ENCODE measurements at places on chromosomes 3 and 15.

- DNase-seq = no peak
Observed at GRCh38 chr15:31483053-31483985, 156.7 kb downstream of the KLF13 start.

GRCh38 chr3:123511726-123512125 lies 62.8 kb upstream of the ADCY5 start:
- DNase-seq = no peak

DNA sequence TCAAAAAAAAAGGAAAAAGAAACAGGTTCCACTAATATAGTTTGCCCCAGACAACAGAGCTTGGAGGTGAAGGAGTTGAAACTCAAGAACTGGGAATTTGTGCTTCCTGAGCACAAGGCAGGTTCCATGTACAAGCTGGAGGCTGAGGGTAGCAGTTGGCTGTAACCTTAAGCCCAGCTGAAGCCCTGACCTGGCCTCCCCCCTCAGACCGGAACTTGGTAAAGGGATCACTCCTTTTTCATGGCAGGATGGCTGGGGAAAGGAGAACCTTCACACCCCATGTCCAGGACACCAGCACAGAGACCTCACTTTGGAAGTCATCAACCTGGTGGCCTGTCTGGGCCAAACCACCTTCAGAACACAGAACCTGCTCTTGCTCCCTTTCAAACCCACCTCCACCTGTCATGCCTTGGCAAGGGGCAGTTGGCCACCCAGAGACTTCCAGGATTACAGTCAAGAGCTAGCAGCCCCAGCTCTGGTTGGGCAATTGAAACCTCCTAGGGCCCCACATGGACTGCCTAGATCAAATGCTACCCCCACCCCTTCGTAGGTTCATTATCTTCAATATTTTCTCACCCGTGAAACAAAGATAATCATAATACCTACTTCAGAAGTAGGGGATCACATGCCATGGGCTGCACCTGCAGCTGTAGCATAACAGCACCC lies 3.5 kb downstream of the RPL29 start:
- no peak for DNase-seq

DNA sequence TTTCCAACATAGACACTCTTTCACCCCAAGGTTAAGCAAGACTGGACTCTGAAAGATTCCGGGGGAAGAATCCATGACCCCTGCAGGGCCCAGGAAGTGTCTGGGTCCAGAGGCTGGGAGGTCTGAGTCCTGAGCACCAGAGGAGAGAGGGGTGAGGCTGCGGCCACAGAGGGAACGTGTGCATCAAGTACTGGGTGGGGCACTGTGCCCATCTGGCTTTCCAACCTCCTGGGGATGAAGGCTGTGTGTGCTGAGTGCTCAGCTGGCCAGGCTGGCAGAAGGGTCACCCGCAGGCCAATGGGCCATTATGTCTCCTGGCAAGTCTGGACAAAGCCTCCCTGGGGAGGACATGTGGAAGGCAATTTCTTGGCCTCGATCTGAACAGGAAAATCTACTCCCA lies 3.3 kb downstream of the CHRNA3 start:
- no peak for DNase-seq

- DNase-seq = no peak
Observed at GRCh38 chr3:152315623-152316022, 46.9 kb downstream of the MBNL1 start.

GRCh38 chr3:195806211-195806915 lies 5.4 kb downstream of the MUC4 start:
- DNase-seq = no peak

- DNase-seq = no peak
Observed at GRCh38 chr15:78104566-78105475, 12.5 kb downstream of the SH2D7 start.

GRCh38 chr15:43930556-43930955 lies 103.8 kb downstream of the WDR76 start:
- DNase-seq = no peak

- no peak for DNase-seq
Observed at GRCh38 chr3:24450160-24450907, 44.3 kb downstream of the THRB start.

DNA sequence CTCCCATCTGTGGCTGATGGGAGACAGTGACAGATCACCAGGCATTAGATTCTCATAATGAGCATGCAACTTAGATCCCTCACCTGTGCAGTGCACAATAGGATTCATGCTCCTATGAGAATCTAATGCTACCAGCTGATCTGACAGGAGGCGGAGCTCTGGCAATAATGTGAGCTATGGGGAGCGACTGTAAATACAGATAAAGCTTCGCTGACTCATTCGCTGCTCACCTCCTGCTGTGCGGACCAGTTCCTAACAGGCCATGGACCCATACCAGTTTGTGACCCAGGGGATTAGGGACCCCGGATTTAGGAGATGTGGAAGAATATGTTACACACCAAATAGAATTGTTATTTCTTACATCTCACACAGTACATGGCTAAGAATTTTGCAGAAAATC lies 6.7 kb downstream of the ARGFX start:
- DNase-seq = no peak

Measured in SK-N-MC (cell line).